AG09309 (cell line): ENCODE measurements at places on chromosomes 4 and X.
A peak's percentile ranks its signal among the peaks of the same experiment; 100 is the strongest.

- DNase-seq, result no peak
These were observed 636.7 kb downstream of the PCDH7 start for GRCh38 chr4:31356839-31357238.

DNA sequence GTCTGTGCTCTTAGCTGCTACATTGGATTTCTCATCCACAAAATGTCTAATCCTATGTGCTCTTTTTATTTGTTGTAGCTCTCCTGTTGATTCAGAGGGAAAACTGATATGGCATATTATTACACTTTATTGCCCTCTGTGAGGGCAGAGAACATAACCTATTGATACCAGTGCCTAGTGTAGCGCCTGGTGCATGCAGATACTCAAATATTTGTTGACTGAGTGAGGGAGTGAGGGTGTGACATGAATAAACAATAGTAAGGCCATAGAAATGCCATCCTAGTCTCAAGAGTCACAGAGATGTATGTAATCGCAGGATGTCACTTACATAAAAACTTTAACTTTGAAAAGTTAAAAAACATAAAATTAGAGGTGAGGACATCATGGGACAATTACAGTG lies 159.1 kb downstream of the SHROOM3 start:
- no peak for DNase-seq

- peak; percentile 29 for DNase-seq
These were observed 217.8 kb upstream of the HCCS start for GRCh38 chrX:10893366-10893765.

DNA sequence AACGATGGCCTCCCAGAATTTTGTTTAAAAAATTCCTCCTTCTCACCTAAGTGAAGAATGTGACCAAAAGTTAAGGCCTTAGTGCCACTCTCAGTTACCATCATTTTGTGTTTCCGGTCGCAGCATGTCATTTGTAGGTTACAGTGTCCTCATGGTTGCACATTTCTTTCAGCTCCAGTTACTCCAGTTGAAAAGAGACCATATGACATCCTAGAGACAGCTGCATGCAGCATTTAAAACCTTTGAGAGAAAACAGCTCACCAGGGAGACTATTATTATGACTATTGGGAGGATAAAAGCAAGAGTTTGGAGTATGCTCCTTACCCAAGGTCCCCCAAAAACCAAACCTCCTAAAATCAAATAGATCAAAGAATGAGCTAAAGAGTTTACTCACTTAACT lies 45.8 kb downstream of the MGARP start:
- DNase-seq, result no peak

- peak; percentile 74 for DNase-seq
These were observed 3.2 kb upstream of the CLOCK start for GRCh38 chr4:55549888-55550287.

- DNase-seq, result no peak
These were observed 103.0 kb downstream of the SORCS2 start for GRCh38 chr4:7295197-7295910.

DNA sequence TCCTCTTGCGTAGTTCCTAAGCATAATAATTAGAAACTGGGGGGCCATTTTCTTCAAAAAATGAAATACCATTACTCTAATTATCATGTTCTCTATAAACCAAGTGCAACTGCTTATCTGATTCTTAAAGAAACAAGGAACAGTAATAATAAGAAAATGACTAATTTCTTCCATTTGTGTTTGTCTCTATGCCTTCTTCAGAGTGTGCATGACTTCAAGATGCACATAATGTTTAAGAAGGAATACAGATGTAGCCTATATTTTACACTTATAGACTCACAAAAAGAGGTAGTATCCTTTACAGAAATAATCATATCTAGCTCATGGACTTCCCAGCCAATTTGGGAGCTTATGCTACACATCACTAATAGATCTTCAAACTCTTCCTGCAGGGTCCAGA lies 131.7 kb downstream of the CHRNA9 start:
- no peak for DNase-seq

DNA sequence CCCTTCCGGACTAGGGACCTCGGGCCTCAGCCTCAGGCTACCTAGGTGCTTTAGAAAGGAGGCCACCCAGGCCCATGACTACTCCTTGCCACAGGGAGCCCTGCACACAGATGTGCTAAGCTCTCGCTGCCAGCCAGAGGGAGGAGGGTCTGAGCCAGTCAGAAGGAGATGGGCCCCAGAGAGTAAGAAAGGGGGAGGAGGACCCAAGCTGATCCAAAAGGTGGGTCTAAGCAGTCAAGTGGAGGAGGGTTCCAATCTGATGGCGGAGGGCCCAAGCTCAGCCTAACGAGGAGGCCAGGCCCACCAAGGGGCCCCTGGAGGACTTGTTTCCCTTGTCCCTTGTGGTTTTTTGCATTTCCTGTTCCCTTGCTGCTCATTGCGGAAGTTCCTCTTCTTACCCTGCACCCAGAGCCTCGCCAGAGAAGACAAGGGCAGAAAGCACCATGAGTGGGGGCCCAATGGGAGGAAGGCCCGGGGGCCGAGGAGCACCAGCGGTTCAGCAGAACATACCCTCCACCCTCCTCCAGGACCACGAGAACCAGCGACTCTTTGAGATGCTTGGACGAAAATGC lies at the start of gene WAS:
Gene WAS, plus strand, starts transcription at position 389 of the 572 bp plus-strand sequence. Its CDS starts 55 bp downstream, at position 444.
- no peak for DNase-seq

DNA sequence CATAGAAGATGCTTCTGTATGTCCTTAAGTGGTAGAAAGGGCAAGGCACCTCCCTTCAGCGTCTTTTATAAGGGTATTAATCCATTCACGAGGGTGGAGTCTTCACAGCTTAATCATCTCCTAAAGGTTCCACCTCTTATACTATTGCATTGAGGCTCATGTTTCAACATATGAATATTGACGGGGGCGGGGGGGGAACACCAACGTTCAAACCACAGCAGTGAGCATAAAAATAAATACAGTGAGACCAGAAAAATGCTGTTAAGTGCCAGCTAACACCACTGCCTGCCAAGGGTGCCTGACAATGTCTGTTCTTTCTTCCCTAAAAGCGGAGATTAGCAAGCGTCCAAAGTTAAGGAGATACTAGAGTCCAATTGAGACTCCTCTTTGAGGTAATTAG lies 323.3 kb downstream of the STK32B start:
- no peak for DNase-seq

- DNase-seq, result no peak
These were observed 23.4 kb downstream of the TRMT10A start for GRCh38 chr4:99540277-99540939.

DNA sequence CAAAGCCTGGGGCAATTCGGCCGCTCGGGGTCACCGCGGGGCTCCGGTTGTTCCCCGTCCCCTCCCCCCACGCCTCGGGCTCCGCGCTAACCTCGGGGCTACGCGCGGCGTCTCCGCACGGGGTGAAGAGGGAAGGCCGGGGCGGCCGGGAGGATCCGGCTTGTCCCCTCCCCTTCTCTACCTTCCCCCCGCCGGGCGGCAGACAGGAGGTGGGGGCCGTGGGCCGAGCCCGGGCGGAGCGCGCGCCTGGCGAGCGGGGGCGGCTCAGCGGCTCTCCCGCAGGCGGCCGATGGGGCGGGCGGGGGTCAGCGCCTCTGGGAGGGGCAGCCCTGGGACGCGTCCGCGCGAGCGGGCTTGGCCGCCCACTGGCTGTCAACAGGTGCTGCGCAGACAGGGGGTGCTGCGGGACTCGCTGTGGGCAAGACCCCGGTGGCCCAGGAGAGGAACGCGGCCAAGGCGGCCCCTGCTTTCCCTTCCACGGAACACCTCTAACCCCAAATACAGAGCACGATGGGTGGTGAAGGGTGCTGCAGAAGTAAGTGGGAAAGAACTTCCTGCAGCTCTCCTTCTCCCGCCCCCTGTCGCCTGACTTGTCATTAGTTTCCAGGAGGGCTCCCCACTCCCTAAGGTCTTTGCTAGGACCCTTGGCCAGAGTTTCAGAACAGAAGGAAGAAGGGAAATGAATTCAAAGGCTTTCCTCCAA lies at the start of gene PDGFC:
Gene PDGFC, minus strand, starts transcription at position 124 of the 703 bp plus-strand sequence. CDS start 896 bp downstream, outside the sequence.
- no peak for DNase-seq

DNA sequence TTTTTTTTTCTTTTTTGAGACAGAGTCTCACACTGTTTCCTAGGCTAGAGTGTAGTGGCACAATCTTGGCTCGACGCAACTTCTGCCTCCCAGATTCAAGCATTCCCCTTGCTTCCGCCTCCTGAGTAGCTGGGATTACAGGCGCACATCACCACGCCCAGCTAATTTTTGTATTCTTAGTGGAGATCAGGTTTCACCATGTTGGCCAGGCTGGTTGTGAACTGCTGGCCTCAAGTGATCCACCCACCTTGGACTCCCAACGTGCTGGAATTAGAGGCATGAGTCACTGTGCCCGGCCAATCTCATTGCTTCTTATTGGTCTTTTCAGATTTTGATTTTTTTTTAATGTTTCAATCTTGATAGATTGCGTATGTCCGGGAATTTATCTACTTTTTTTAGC lies 124.4 kb downstream of the NBDY start:
- no peak for DNase-seq

GRCh38 chr4:186687265-186687664 lies 36.4 kb downstream of the FAT1 start:
- DNase-seq, result no peak

- DNase-seq, result no peak
These were observed 47.7 kb upstream of the PPP2R2C start for GRCh38 chr4:6520051-6520636.

DNA sequence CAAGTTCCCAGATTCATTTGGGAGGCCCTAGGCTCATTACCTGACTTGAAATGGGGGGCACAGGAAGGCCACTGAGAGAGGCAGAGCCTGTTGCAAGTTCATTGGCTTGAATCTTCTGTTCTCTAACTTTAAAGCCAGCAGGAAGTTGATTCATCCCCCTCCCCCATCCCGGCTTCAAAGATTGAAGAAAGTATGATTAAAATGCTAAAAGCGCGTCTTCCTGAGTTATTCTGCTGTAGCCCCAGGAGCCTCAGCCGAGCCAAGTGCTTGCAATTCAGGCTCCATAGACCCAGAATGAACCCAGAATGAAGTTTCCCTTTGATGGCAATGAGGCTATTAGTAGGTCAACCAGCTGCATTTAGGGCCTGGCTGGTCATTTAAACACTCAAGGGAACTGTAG lies 14.7 kb downstream of the CHST7 start:
- DNase-seq, result no peak

- DNase-seq, result no peak
These were observed 145.6 kb downstream of the SPATA18 start for GRCh38 chr4:52196606-52197130.

- DNase-seq, result no peak
These were observed 102.3 kb downstream of the ANKRD50 start for GRCh38 chr4:124610211-124610610.

DNA sequence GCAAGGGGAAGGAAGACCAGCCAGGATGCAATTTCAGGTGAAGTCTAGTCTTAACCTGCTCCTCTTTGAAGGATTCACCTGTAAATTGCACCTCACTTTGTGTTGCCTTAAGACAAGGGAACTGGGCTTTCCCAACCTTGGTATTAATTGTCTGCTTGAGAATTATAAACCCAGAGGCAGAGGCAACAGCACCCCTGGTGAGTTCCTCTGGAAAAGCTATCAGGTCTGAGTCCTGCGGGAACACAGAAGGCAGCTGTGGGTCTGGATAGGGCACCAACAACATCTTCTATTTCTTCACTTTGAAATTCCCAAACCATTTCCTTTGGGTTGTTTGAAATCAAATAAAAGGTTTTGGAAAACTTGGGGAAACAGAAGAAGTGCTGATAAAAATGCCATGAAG lies 109.2 kb upstream of the NPY2R start:
- no peak for DNase-seq

GRCh38 chrX:70500826-70501225 lies 56.2 kb downstream of the DLG3 start:
- no peak for DNase-seq

- DNase-seq, result no peak
These were observed 208.4 kb downstream of the ANTXR2 start for GRCh38 chr4:79864500-79865200.

- no peak for DNase-seq
These were observed 65.7 kb downstream of the IRF2 start for GRCh38 chr4:184408684-184409081.

- peak; percentile 13 for DNase-seq
These were observed 144.9 kb downstream of the POLA1 start for GRCh38 chrX:24838629-24839028.

DNA sequence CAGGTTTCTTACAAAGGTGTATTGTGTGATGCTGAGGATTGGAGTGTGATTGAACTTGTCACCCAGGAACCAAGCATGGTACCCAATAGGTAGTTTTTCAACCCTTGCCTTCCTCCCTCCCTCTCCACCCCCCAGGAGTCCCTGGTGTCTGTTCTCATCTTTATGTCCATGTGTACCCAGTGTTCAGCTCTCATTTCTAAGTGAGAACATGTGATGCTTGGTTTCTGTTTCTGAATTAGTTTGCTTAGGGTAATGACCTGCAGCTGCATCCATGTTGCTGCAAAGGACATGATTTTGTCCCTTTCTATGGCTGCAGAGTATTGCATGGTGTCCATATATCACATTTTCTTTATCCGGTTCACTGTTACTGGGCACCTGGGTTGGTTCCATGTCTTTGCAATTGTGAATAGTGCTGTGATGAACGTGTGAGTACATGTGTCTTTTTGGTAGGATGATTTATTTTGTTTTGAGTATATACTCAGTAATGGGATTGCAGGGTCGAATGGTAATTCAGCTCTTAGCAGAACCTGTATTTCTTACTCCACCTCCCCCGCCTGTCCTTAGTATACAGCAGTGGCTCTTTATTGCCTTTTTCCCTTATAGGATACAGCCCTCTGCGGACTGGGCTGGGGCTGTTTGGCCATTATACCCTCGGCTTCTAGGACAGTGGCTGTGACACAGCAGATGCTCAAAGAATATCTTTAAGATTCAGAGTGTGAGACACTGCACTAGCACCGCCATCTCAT lies 145.4 kb downstream of the PTTG2 start:
- DNase-seq, result no peak

DNA sequence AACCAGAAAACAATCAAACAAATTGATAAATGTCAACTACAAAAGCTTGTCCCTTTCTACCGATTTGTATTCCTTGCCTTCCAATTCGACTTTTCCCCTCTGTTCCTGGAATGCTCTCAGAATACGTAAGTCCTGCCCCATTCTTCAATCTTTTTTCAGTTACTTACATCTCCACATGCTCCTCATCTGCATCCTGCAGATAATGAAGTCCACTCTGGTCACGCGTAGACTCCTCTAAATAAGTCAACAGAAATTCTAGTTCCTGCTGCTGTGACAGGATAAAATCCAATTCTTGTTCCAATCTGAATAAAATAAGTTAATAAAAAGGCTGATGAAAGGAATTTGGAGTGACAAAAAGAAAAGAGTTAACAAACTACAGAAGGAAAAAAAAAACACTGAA lies 34.4 kb upstream of the RBM41 start:
- no peak for DNase-seq

DNA sequence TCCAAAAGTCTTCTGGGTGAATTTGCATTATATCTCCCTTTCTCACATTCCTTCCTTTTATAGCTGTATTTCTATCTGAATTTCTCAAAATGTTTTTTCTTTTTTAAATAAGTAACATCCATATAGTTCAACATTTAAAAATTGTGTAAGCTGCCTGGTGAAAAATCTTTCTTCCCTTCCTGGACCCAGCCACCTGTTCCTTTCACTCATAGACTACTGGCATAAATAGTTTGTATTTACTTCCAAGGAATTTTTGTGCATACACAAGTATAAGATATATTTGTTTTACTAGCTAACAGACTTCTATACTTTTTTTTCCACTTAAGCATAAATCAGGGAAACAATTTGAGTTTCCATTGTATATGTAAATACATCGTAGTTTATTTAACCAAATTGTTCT lies 35.7 kb downstream of the PACRGL start:
- DNase-seq, result no peak
